ENCODE measurements at places on chromosomes 2 and 18. TPM values are rescaled to one million over a fixed set of nuclear protein-coding genes. Genes with fewer than 3 reads are reported as not detected.

GRCh38 chr2:8036366-8036765, 645.5 kb upstream of the ID2 start:
- ATAC-seq = no peak

DNA sequence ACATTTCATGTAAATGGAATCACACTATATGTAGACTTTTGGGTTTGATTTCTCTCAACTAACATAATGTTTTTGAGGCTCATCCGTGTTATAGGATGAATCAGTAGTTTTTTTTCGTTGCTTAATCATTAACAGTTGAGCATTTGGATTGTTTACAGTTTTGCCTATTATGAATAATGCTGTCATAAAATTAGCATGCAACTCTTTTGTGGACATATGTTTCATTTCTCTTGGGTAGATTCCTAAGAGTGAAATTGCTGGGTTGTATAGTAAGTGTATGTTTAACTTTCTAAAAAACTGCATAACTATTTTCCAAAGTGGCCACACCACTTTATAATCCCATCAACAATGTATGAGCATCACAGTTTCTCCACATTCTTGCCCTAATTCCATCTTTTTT, 7.7 kb upstream of the RHBDD1 start:
- no peak for ATAC-seq

GRCh38 chr18:79944746-79945117, 6.7 kb downstream of the SLC66A2 start:
- peak; percentile 3 for ATAC-seq

Gene PLB1
- total RNA-seq = 1.3 TPM

Gene POTEC
- total RNA-seq = 1.9 TPM

DNA sequence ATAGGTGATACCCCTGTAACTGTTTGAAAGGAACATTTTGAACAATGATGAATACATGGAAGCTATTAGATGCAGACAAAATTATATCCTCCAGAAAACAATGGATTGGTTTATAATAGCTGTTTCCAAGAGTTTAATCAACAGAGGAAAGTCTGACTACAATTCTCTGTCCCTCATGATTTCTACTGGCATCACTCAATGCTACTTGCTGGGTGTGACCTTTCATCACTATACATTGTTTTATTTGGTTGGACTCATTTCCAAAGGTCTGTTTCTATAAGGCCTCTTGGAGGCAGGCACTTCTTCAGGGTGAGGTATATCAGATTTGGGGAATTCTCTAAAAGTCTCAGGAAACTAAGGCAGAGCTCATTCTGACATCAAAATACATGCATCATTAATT, 636.1 kb upstream of the SLC8A1 start:
- ATAC-seq = no peak

- peak; percentile 16 for ATAC-seq
Observed at GRCh38 chr2:241218131-241219029, 29.9 kb downstream of the ANO7 start.

GRCh38 chr18:63137999-63138435, 181.6 kb downstream of the BCL2 start:
- ATAC-seq = no peak

DNA sequence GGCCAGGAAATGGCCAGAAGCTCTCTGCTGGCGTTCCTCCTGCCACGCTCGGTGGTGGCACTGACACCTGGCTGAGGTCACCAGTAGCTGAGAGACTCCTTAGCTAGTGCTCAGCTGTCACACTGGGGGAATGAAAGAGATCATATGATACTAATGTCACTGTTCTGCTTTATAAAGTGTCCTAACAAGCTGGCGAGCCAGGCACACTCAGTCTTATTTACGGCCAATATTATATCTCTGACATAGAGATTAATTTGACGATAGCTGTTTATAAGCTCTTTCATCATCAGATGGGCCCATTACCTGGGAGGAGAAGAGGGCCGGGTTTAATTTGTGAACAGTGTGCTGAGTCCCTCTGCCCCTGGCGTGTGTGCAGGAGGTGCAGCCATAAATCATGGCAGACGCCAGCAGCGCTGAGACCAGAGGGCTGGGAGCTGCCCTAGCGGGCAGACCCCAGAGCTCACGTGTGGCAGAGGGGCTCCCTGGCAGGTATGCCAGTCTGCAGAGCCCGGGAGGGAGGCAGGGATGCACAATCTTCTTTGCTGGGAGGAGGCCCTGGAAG, 246.5 kb downstream of the HAUS1 start:
- ATAC-seq = peak; percentile 93

Gene SLC19A3
- total RNA-seq = 0.38 TPM

GRCh38 chr2:63056107-63057050, 5.7 kb downstream of the OTX1 start:
- peak; percentile 54 for ATAC-seq

DNA sequence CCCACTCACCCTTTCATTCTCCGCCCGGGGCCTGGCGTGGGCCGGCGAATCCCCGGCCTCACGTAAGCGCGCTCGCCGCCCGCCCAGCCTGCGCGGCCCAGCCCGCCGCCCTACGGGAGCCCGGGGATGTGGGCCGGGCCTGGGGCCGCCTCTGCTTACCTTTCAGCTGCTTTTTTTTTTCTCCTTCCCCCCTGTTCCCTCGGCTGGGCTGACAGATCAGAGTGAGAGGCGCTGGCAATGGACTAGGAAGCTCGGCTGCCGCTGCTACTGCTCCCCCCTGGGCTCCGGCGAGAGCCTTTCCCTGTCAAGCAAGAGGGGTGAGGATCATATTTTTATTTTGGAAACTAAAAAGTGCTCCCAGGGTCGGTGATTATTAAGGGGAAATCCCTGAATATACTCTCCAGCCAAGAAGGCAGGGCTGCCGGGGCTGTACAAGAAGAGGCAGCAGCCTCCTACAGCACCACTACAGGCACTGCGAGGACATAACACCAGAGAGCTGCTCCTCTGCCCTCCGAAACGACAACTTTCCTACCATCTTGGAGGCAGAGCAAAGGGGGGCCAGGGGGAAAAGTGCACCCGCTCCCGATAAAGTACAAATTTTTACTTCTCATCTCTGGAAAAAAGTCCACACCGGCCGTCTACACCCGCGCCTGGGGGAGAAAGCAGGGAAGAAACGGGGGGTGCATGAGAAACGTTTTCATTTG, at the start of gene INO80D:
Gene INO80D, minus strand, starts transcription at position 433 of the 704 bp plus-strand sequence. CDS start 23,158 bp downstream, outside the sequence.
- ATAC-seq = peak; percentile 81

Gene GRP
- not detected for total RNA-seq

DNA sequence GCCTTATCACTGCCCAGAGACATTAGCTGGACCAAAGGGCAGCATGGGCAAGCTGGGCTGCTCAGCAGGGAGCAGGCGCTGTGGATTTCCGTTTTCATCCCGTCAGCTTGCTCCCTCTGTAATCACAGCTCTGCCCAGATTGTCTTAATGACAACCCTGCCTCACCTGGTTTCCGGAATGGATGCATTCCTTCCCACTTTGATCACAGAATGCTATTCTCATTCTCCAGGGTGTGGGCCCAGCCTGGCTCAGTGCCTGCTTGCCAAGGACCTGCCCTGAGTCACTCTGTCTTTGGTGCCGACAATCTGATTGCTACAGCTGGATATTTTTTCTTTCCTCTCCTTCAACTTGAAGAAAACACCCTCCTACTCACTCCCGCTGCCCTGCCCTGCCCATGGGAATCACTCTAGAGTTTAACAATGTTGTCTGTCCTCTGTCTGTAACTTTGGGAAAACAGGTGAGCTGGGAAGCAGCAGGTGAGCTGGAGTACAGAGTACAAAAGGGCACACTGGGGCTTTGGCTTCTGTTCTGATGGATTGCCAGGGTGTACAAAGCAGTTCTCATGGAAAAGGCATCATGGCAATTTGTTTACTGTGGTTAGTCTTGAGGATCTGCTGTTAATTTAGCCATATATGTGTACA, 27.2 kb upstream of the FAM136A start:
- ATAC-seq = no peak

DNA sequence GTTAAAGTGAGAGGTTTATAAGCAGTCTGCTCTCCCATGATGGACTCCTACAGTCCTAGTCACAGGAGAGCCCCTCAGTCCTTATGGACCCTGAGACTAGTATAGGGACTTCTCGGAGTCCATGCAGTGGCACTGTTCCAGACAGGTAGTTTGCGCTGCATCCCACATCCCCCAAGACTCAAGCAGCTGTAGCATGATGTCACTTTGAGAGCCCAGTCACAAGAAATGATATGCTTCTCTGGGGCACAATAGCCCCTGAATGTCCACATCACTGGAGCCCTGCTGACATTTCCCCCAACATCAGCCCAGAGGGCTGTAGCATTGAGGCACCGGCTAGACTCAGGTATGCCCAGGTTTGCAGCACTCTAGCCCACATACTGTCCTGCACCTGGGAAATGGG, 220.1 kb downstream of the OTX1 start:
- no peak for ATAC-seq

DNA sequence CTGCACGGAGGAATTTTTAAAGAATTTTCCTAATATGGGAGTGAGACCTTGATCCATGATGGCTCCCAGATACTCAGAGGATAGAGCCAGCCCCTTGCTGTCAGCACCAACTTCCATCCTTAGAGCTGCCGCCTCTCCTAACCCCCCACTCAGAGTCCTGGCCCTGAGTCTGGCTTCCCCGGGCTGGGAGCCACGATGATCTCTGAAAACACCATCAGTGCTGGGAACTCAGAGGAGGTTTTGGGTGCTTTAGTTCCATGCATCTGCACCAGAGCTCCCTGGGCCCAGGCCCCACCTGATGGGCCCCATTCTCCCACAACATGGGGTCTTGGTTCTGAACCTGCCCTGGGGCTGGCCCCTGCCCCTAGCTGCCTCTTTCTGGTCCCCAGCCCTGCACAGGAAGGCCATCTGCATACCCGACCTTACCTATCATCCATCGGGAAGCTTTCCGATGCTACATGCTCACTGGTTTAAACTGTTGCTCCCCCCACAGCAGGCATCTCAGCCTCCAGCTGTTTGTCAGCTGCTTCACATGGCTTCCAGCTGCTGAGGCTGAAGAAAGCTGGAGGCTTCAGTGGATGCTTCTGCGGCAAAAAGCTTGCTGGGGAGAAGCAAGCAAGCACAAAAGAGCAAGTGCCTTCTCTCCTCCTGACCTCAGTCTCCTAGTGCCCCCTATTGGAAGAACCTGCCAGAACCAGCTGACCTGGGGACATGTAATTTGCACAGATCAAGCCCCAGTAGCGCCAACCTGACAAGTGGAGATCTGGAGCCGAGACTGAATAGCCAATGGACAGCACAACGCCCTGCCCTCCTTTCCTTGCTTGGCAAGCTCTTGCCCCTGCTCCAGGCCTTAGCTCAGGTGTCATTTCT, 24.2 kb upstream of the RHOB start:
- peak; percentile 22 for ATAC-seq

DNA sequence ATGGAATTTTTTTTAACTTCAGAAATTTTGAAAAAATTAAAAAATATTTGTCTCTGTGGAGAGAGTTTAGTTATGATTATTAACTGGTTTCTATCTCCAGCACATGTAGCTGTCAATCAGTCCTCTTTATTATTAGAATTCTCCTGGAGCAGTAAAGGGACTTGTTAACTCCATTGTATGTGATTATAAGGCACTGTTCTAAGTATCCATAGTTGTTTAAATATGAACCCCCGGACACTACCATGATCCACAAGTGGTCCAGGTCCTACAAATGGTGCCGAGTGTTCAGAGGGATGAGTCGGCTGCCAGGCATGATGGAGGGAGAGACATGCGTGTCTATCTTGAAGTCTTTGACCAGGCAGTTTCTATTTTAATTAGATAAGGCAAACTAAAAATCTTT, 492 bp downstream of the CHRNA1 start:
- ATAC-seq = no peak

DNA sequence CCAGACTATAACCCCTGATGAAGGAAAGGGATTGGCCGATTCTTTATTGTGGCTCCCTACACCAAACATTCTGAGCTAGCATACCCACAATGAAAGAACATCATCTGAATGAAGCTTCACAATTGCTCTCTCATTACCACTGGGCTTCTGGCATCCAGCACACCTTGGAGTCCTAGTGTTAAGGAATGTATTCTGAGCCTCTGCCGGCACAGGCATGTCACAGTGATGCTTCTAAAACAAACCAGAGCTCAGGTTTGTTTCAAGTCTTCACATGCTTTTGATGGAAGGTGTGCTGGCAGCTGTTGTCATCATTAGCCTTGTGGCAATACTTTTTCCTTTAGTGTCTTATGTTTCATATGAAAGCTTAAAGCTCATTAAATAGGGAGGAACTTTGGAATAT, 76.3 kb upstream of the RBBP8 start:
- no peak for ATAC-seq

DNA sequence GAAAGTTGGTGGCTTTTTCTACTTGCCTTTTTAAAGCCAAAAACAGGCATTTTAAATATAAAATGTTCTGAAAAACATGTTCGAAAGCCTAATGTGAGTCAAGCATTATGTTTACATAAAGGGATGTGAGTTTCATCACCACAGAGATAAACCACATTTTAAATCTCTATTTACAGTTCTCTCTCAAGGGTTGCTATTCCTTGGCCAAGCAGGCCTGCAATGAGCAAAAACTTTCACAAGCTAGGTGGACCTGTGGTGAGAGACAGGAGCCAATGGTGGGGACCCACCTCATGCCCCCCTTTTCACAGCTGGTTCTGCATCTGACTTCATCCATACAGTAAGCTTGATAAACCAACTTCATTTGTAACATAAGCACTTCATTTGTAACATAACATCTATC, 65.1 kb downstream of the CUL3 start:
- no peak for ATAC-seq

Gene C2orf66
- 0.47 TPM for total RNA-seq

Gene PRKAG3
- total RNA-seq = 0.07 TPM
